Stimulated activated CD4-positive, alpha-beta T cell treated with anti-CD3 and anti-CD28 coated beads, Interleukin-2, amount 100 ng/mL, for 24 hours (primary cell): ENCODE measurements at places on chromosomes 16 and 17.

DNA sequence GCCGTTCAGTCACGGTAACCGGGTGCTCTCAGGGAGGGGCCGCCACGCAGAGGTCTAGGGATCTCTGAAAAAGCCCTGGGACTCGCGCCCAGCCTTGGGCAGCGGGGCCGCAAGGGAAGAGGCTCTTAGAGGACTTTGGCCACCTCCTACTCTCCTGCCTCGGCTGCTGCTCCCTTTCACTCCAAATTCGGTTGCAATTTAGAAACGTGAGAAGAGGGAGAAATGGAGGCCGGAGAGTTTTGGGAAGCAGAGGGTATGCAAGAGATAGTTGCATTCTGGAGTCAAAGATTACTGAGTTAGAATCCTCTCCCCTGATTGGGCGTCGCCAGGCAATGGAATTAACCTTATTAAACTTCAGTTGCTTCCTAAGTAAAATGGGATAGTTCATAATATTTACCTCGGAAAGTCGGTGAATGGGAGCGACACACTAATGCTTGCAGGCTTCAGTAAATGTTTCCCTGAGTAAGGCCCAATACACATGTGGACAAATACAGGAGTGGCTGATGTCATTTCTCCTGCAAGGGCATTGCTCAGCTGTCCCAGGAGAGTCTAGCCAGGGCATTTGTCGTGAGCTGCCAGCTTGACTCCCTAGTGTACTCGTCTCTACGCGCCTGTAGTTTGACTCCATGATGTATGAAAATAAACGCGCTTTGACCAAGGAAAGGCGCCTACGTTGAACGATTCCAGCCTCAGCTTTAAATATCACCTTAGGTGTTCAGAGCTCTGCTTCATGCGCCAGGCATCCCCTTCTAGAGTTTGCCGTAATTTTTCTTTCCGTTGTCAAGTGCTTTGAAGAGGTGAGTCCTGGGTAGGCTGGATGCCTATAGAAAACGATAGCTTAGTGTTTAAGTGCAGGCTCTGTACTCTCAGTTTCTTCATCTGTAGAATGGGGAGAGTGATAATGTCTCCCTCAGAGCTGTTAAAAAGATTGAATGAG lies 667 bp downstream of the OGFOD1 start:
- DNase-seq = peak; percentile 8

DNA sequence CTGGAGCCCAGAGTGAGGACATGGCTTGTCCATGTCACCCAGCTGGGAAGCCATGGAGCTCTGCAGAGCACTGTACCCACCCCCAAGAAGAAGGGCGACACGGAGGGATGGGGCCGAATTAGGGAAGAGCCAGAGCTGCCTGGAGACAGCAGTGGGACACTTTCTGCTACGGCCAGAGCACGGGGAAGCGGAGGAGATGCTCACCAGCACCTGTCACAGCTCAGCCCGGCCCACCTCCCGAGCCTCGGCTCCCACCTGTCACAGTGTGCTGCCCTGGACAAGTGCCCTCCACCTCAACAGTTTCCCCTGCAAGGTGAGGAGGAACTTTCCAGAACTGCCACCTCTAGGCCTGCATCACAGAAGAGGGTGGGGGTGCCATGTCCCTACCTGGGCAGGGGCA lies 36.4 kb downstream of the PEMT start:
- DNase-seq = no peak

GRCh38 chr17:75090871-75091854 lies 3.4 kb downstream of the SLC16A5 start:
- no peak for DNase-seq

DNA sequence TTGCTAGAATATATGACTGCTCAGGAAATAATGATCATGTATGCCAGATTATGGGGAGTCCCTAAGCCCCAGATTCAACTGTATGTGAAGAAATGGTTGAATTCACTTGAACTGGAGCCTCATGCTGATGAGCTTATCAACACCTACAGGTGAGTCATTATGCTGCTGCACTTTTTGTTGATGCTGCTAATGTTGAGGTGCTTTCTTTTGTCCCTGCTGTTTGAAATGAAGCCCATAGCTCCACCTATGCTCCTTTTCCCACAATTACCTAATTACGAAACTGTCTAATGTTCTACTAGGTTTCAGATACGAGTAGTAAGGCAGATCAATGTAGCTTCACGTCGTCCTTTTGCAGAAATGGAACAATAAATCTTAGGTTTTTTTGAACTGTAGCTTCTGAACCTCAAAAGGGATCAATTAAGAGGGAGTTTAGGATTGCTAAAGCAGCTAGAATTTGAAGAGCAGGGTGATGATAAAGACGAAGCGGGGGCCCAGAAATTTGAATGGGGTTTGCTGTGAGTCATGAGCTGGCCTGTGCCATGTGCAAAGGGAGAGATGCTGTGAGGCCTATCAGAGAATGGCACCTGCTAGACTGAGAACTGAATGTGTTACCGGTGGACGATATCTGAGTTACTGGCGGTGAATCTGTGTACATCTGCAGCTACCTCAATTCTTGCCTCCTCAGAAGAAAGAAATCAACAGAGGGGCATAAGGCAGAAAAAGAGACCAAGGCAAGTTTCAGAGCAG lies 6.1 kb upstream of the UQCRC2 start:
- peak; percentile 26 for DNase-seq

DNA sequence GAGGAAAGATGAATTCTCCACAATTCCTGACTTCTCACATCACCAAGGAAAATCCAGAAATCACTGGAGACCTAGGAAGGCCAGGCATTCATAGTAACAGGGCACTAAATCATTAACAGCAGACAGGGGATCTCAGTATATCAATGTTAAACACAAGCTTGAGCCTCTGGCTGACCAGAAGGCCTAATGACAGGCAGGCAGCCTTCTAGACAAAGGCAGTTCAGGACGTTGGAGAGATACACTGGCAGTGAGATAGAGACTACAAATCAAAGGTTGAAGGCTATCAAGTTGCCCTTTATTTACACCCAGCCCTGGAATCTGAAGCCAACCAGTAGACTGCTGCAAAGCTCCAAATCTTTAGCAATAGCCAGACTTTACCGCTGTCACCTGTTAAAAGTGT lies 422.8 kb upstream of the CCL2 start:
- no peak for DNase-seq

DNA sequence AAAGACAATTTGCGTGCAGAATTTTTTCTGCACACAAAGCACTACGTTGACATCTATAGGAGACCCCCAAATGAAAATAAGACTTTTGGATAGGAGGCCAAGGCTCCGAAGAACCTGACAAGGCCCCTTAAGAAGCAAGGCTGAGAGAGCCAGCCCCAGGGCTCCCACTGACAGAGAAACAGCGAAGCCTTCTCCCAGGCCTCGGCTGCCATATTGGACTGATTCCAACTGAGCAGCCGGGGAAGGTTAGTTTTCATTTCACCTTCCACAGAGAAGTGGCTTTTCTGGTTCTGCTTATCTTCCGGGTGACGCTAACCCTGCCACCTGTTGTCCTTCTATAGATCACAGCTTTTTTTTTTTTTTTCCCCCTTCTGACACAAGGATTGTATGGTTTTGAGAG lies 356.7 kb downstream of the SOX9 start:
- DNase-seq = no peak

GRCh38 chr16:66278111-66278531 lies 88.4 kb upstream of the CDH5 start:
- no peak for DNase-seq

DNA sequence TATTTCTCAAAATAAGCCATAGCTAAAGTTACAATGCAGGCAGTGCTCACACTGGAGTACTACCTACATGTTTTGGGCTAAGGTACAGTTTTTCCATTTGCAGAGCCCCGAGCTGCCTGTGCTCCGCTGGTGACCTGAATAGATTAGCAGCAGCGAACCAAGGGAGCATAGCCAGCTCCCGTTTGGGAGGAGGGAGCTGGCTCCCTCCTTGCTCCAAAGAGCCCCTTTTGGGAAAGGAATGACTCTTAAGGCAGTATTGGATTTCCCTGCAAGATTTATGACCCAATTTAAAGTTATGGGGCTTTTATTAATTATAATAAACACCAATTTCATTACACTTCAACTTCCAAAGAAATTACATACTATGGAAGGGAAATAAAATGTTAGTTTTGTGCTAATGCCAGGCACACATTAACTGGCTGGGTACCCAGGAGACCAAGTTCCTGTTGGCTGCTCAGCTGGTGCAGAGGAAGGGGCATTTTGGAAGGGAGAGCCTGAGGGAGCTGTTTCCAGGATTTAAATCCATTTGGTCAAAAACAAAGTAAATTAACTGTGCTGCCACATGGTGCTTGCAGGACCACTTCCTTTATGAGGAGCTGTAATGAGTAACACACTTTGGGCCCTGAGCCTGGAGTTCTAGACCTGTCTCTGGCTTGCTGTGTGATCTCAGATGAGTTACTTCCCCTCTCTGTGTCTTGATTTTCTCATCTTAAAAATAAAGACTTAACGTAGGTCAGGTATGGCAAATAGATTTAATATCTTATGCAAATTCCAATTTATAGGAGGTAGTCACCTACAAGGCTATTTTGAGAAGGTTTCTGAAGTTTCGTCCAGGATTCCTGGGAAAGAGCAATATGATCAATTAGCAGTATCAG lies 362.1 kb upstream of the CCL2 start:
- DNase-seq = no peak

DNA sequence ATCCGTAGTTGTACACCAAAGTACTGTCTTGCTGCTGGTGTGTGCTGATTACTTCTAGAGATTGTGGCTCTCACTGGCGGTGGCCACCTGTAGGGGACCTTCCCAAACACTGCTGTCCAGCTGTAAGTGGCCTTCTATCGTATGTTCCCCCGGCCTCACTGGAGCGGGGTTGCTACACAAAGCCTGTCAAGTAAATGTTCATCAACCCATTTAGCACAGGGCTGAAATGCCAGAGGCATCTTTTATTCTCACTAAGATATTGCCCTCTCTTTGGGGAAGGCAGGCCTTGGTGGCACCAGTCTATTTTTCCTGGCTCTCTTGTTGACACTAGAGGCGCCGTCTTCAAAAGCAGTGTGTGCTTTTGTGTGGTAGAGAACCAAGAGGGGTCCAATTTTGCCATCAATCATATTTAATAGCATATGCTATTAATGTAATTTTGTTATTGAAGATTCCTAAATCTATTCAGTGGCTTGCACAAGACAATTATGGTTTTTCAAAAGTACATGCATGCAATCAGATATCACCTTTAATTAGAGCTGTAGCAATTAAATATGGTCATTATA lies 514.4 kb upstream of the SALL1 start:
- DNase-seq = no peak

GRCh38 chr17:51322390-51323029 lies 62.2 kb downstream of the UTP18 start:
- no peak for DNase-seq

GRCh38 chr16:22103441-22103840 lies 11.1 kb downstream of the VWA3A start:
- no peak for DNase-seq
